ENCODE measurements at places on chromosomes 4 and X.

DNA sequence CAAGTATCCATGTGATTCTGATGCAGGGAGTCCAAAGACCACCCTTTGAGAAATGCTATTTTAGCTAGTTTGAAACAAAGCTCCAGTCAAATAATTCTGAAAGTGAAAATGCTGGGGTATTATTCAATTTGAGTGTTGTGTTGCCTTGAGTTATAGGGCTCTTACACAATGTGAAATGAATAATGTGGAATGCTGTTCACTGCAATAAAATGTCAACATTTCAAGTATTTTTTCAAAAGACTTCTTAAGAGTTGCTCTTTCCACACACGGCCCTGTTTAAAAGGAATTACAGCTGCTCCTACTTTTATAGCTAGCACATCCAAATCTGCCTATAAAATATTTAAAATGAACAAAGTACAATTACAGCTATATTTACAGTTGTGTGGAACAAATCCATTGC lies 27.5 kb upstream of the PLS3 start:
- DNase-seq = no peak

DNA sequence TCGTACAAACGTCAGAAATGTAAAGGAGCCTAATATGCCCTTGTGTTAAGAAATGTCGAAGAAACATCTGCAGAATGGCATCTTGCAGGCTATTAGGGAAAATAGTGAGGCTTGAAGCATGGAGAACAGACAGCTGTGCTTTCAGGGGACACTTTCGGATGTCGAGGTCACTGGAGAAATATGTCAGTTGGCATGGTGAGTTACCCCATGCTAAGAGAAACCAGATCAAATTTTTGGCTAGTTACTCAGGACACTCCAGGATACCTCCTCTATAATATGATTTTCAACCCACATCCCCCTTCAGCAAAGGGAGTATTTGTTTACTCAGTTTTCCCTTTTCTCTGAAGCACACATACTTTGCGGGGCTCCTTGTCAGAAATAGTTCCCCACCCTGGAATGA lies 171.4 kb downstream of the GPC3 start:
- DNase-seq = no peak

GRCh38 chr4:186554539-186554913 lies 841 bp downstream of the MTNR1A start:
- no peak for DNase-seq

DNA sequence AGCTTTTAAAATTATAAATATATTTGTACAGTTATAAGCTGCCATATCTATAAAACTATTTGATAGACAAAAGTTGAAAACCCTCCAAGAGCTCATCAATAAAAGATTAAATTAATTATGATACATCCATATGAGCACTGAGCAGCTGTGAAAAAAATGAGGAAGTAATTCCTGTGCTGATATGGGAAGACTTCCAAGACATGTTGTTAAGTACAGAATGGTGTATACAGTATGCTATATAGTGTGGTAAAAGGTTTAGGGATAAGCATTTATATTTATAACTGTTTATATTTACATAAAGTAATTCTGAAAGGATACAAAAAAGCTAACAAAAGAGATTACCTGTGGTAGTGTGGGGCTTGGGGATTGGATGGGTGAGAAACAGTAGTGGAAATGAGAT lies 92.8 kb upstream of the BMP2K start:
- no peak for DNase-seq

DNA sequence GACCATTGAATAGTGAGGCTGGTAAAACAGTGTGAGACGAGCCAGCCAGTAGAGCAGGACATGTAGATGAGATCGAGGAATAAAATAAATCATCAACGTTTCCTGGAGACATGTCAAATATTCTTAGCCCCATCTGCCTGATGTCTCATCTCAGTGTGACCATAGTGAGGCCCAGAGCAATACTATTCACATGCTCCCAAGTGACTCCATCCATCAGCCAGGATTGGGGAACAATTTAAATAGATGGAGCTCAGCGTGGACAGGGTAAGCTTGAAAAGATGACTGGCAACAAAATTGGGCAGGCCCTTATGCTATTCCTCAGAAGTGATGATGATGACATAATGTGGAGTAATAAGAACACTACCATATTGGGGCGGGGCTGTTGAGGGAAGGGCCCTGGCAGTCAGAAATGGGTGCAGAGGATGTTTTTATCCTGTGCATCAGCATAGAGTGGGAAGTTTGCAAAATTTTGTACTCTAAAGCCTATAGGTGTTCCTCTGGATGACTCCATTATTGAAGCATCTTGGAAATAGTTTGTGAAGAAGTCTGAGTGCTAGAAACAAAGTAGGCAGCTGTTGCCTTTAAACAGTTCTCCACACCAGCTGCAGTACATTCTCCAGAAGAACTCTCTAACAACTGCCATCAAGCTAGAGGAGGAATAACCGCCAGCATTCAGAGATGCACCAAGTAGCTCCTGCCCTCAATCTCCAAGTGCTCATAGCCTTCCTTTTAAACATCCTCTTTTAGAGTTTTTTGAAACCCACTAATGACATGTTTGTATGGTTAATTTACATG lies 333.0 kb downstream of the DCHS2 start:
- no peak for DNase-seq

DNA sequence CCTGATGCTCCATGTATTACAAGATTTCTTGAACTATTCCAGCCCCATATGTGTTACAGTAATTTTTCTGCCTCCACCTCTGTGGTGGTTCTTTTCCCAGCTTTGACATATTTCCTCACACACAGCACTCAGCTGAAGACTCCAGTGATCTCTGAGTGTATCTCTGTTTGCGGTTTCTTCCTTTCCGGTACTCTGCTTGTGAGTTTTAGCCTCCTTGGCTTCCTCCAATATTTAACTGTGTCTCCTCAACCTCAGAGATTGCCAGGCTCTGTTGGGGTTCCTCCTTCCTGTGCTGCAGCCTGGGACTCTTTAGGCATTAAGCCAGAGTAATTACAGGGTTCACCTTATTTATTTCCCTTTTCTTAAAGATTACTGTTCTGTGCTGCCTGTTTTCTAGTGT lies 73.2 kb downstream of the NFKB1 start:
- no peak for DNase-seq

DNA sequence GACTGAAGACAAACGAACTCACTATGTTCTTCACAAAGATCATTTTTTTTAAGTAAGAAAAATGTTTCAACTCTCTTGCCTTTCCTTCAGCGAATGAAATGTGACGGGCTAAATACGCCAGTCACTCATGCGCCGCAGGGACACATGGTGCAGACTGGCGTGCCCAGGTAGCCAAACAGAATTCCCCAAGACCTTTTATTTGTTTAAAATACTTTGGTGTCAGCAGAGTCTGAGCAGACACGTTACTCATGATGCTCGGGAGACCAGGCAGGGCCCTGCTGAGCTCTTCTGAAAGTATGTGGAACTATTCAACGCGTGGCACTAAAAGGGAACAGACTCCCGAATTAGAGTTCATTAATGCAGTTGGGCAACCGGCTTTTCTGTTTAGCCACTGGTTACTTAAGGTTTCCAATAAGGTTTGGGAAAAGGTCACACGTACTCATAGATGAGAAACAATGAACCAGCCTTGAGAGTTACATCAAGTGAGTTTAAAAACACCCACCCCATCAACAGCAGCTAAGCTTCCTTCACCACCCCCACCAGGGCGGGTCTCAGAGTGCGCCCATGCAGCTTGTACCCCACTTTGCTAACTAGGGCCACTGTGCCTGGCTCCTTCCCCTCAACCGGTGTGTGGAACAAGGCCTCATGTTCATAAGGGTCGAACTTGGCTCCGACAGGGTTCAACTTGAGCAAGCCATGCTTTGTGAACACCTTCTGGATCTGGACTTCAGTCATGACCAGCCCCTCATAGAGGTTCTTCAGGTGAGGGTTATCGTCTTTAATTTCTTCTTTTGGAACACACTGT lies 7.3 kb downstream of the GRPEL1 start:
- DNase-seq = no peak

- DNase-seq = peak; percentile 9
Observed at GRCh38 chr4:55866973-55867574, 13.6 kb downstream of the EXOC1 start.

DNA sequence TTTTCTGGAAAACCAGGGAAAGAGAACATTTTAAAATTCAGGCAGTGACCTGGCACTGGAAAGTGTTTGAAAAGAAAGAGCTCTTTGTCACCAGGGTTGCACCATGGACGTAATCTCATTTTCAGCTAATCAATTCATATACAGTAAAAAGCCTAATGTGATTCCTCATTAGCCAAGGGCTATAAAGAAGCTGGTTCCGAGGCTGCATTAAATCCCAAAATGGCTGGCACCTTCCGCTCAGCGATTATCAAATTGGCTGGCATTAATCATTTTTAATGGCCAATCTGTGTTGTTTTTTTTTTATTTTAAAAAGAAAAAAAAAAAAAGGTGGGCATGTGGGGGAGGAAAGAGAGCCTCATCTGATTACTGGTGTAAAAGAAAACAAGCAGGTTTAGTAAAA lies 341.4 kb downstream of the RAB28 start:
- no peak for DNase-seq

DNA sequence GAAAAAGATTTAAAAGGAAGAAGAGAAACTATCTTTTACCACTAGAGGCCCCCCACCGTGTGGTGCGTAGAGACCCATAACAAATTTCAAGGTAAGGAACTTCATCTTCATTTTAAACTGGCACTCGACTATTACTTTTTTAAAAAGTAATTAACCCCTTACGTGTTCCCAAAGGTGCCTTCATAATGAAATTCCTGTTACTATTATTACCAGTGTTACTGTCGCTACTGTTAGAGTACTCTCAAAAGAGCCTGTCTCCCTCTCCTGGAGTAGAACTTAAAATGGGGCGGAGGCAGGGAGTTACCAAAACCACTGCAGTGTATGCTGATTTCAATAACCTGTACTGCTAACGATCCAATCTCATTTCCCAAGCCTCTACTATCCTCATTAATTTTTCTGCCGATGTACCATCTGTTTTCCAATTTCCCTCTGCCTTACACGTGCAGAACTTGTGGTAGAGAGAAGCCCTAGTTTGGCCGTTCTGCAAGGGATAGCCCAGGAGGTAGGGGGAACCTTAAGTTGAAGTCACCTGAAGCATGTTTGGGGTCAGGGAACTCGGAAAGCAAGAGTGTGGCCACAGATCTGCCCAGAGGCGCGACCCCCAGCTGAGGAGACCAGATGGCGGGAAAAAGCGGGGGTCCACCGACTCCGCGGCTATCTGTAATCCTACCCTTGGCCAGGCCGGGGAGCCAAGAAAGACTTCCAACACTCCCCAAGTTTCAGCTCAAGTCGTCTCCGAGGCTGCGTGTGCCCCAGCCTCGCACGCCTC lies 720 bp upstream of the STK26 start:
- DNase-seq = no peak

- DNase-seq = no peak
Observed at GRCh38 chr4:5734853-5735252, 23.9 kb downstream of the EVC start.

- DNase-seq = peak; percentile 27
Observed at GRCh38 chrX:153226344-153227185, 47.5 kb downstream of the MAGEA1 start.

DNA sequence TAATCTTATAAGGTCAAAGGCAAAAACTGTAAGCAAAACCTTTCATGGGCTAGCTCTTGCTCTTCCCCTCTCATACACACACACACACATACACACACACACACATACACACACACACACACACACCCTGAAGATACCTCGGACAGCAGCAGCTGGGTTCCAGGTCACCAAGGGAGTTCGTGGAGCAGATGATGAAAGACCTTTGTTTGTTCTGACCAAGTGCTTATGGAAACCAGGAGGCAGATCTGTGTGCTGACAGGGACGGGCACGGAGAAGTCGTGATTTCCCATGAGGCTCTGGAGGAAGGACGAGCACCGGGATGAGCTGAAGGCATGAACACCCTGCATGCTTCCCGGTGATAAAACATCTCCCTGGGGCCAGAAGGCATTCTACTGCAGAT lies 35.4 kb upstream of the CRMP1 start:
- no peak for DNase-seq

DNA sequence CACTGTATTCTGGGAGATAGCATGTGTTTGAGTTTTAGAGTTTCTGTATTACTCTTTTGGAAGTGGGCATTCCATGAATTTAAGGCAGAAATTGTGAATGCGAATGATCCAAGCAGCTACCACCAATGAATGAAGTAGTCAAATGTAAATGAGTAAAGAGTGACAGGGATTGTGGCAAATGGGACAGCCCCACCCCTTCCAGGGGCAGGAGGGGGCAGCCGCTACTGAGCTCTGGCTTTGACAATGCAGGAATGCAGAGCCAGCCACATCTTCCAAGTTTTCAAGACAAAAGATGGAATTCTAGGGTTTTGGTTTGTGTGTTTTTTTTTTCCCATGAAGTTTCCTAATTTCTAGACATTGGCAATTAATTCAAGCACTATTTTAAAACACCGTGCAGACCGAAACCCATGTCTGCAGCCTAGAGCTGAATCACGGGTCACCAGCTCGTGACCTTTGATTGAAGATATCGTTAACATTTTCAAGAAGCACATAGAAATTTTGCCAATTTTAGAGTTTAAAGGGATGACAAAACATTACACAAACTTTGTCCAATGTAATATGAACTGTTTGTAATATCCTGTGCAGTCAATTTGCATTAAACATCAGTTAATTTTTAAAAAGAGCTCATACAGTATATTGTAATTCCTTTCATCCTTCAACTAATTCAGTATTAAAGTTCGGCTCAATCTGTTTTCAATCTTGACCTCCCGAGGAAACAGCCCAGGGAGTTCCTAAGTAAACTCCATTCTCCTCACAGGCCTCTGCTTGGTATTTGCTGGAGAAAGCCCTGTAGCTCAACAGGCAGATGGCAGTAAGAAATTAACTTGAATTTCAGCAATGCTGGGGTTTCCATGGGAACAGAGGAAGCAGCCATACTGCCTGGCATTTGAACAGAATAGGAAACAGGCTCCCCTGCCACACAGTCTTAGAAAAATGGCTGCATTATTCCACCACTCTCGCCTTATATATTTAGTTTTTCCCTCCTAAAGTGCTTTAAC lies 83.4 kb downstream of the UCHL1 start:
- peak; percentile 85 for DNase-seq

DNA sequence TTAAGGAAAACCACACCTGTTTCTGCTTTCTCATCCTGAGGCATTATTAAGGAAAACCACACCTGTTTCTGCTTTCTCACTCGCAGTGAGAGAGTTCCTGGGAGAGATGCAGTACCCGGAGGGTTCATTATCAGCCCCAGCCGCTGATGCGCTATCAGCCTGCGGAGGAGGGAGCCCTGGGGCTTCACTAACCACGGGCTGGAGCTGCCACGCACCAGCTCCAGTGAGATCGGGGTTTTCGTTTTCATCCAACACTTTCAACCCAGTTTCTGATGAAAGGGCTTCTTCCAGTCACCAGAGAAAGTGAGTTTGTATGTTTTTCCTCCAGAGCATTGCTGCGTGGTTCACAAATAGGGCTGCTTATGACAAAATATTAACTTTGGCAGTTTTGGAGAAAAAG lies 93.2 kb upstream of the PRKX start:
- DNase-seq = no peak

- DNase-seq = peak; percentile 46
Observed at GRCh38 chr4:74555231-74555630, 110.3 kb downstream of the AREG start.

- DNase-seq = no peak
Observed at GRCh38 chr4:111985426-111985825, 159.8 kb upstream of the FAM241A start.

GRCh38 chrX:140104760-140105159 lies 139.4 kb upstream of the CXorf66 start:
- DNase-seq = no peak

Data from HFF-Myc (cell line).